ENCODE measurements at places on chromosomes 5 and 9.

DNA sequence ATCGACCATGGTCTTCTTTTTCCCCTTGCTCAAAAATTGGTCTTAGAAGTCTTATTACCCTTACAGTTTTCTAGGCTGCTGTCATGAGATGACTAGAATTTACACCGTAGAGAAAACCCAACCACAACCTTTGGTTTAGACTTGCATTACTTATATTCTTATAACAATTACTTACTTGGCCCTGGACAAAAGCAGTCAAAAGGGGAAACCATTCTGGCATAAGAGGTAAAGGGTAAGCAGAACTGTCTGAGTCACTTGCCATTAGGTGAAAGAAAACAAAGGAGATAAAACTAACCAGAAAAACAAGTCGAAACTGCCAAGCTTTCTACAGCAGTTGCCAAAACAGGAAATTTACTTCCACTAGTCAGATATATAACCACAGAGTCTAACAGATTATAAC is 17.9 kb downstream of the TMEM245 start:
- no peak for DNase-seq

DNA sequence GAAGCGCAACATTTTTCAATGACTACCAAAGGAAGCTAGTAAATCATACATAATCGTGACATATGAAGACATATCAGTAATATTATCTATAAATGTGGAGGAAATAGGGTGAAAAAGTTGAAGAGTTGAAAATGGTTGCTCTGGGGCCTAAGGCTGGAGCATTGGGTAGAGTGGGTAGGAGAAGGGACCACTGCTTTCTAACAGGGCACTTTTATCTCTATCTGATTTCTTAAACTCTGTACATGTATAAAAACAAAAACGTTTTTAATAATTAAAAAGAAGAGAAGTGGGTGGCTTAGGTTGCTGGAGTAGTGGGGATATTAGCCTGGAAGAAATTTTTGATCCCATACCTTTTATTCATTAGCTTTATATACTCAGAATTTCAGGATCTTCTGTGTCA is 44.2 kb upstream of the ITGA1 start:
- DNase-seq: no peak

- DNase-seq: no peak
Observed at GRCh38 chr9:88379352-88379751, 8.9 kb upstream of the SPIN1 start.

DNA sequence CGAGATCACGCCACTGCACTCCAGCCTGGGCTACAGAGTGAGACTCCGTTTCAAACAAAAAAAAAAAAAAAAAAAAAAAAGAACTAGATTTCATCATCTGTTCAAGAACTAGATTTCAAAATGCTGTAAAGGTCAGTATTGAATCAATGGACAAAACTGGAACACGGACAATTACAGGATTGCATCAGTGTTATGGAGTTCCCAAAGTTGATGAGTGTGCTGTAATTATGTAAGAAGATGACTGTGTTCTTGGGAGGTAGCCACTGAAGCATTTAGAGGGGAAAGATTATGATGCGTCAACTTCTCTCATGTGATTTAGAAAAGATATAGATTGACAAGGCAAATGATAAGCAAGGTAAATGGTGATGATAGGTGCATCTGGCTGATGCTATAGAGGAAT is 6.5 kb downstream of the FAM240B start:
- DNase-seq: no peak

DNA sequence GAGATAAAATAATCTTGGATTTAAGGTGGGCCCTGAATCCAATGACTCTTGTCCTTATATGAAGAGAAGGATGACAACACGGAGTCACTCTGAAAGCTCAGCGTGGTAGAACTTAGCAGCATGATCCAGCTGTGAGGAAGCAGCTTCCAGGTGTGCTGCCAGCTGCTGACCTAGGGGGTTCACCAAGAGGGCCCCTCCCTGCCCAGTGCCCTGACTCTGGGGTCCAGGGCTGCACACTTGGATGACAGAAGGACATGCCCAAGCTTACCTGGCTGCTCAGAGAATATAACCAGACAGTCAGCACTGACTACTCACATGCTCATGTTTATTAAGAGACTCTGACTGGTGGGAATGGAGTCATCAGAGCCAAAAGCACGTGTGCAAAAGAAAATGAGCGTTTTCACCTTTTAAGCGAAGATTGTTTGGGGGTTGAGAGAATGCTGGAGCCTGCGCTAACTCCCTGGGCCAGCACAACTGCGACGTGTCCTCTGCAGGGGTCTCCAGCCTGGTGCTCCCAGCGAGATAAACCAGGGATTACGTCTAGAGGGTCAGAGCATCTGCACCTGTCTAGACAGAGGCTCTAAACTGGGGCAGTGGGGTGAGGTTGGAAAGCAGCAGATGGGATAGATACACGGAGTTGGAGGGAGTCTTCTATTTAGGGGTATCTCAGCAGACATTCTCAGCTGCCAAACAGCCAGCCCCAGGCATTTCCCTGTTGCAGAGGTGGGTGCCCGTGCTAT is 41.3 kb downstream of the ROPN1L start:
- no peak for DNase-seq

DNA sequence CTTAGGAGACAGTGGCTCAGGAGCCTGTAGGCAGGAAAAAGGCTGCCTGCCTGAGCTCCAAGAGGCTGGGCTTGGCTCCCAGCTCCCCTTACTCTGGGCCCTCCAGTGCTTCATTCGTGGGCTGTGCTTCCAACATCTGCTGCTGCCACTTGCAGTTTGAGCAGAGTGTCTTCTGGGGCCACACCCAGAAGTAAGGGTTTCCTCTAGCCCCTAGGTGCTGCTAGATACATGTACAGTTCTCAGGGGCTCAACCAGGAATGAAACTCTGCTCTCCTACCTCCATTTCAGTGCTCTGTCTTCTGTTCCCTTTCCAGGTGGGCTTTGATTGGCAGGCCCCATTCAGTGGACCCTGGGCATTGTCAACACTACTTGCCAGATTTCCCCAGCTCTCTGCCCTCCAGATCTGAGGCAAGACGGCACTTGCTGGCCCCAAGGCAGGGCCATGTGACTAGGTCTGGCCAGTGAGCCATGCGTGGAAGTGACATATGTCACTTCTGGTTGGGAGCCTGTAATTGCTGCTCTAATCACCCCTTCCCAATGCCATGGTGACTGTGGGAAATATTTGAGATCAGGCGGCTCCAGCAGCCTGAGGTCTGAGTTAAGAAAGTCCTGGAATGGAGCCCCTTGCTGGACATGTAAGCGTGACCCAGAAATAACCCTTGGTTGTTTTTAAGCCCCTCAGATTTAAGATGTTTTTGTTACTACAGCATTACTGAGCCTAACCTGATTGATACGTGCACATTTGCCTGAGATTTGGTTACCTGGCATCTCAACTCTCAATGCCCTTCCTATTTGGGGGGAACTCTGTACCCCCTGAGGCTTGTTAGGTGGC is 9.4 kb upstream of the BOD1 start:
- DNase-seq: no peak

DNA sequence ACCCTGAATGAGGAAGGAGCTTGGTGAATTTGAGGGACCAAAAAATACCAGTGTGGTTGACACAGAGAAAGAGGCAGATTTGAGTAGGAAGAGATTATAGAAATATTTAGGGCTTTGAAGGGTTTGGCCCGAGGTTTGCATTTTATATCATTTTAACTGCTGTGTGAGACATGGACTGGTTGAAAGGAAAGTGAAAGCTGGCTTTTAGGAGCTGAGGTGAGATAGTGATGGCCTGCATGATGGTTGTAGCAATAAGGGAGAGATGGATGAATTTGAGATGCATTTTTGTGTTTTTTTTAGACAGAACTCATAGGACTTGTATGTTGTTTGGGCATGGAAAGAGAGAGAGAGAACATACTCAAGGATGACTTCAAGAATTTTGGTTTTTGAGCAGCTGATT is 21.7 kb downstream of the FER start:
- DNase-seq: no peak

- DNase-seq: peak; percentile 67
Observed at GRCh38 chr9:133991964-133992779, at the start of gene VAV2. TSS of gene VAV2 (minus strand) at chr9:133992324. CDS start at chr9:133992278, 46 bp downstream.

DNA sequence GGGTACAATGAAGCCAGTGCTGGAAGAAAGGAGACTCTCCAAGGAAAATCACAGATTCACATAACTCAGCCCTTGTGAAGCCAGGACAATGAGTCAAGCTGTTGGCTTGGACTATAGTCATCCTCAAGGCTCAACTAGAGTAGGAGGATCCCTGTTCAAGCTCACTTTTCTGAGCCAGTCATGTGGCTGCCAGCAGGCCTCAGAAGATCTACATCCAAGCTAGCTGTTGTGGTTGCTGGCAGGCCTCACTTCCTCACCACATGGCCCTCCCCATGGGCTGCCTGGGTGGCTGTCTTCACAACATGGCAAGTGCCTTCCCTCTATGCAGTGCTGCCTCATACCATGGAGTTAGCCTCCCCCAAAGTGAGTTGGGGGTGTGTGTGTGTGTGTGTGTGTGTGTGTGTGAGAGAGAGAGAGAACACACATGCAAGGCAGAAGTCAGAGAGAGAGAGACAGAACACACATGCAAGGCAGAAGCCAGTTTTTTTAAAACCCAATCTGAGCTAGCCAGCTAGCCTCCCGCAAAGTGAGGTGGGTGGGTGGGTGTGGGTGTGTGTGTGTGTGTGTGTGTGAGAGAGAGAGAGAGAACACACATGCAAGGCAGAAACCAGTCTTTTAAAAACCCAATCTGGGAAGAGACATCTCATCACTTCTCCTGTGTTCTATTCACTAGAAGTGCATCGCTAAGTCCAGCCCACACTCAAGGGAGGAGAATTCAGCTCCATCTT is 17.1 kb downstream of the SCAI start:
- peak; percentile 62 for DNase-seq

- DNase-seq: peak; percentile 22
Observed at GRCh38 chr5:191949-192690, 825 bp downstream of the LRRC14B start.

DNA sequence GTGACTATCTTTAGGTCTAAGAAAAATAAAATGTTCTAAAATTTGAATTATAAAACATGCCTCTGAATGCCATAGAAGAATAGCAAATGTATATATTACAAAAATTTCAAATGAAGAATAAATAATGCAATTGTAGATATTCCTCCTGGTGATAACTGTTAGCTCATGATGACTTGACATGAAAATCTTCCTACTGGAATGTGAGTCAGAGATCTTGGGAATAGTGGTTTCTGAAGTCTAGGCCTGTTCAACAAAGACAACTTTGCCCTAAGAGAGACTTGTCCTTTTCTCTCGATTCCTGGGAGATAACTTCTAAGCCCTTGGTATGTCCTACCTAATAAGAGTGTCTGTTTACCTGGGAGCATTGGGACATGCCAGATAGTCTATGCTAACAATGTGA is 746.3 kb upstream of the RIOK2 start:
- DNase-seq: no peak

DNA sequence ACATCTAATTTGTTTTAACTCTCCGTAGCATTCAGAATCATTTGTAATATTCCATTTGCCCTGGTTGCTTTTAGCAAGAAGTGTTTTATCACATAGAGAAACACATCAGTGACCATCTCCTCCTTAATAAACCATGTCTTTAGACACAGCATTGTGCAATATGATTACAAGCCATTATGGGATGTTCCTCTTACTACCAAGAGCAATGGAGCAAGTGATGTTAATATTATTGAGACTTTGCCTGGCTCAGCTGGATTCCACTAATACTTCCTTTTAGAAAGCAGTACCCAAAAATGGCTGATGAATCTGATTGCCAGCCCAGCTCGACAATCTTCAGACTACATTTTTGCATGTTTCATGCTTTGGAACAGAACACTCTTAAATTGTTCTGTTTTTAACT is 364.2 kb downstream of the OSTF1 start:
- no peak for DNase-seq

DNA sequence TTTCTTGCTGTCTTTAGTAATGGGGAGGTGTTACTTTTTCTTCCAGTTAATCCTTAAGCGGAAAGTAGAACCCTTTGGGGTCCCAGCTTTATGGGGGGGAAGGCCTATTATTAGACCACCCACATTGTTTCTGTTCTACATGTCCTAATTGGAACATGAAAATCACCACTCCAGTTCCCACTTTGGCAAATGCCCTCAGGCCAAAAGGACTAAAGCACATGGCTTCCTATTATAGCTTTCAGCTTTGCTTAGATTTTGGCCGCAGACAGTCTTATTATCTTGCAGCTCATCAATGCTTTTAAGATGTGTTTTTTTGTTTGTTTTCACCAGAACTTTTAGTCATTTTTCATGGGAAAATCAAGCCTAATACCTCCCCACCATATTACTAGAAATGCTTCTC is 296.8 kb upstream of the ANKH start:
- no peak for DNase-seq

GRCh38 chr9:89008744-89009545 is 17.7 kb downstream of the S1PR3 start:
- no peak for DNase-seq

DNA sequence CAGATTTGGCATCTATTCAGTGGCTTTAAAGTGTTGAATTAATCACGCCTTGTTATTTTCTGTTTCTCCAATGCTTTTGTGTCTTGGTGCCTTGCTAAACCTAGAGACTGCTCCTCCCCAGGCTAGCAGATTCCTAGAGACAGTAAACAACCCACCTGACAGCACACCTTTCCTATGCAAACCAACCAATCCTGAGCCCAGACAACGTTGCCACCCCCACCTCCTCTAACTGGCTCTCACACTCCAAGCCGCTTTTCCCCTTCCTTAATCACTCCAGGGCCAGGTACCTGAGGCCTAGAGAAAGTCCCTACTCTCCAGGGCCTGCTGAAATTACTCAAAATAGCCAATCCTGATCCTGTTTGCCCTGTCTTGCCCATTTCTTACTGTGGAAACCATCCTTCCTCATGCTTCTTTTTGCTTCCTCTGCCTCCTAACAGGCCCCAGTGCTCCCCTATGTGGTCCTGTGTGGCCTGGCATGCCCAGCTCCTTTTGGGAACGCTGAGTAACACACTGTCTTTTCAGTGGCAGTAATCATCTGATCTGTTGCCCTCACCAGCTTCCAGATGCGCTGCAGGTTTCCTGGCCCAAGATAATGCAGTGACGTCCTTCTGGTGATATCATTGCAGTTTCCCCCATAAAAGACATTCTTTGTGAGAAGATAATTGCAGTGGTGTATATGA is 53.4 kb downstream of the GAS1 start:
- DNase-seq: no peak

GRCh38 chr5:178398901-178399700 is 166.5 kb upstream of the PHYKPL start:
- no peak for DNase-seq

- no peak for DNase-seq
Observed at GRCh38 chr5:21847300-21847699, 1005.8 kb downstream of the CDH12 start.

GRCh38 chr5:103744159-103744558 is 181.6 kb upstream of the NUDT12 start:
- DNase-seq: no peak

- DNase-seq: no peak
Observed at GRCh38 chr5:126481243-126481642, 58.0 kb downstream of the GRAMD2B start.

- DNase-seq: no peak
Observed at GRCh38 chr9:113131689-113132151, 19.1 kb upstream of the SLC31A2 start.

DNA sequence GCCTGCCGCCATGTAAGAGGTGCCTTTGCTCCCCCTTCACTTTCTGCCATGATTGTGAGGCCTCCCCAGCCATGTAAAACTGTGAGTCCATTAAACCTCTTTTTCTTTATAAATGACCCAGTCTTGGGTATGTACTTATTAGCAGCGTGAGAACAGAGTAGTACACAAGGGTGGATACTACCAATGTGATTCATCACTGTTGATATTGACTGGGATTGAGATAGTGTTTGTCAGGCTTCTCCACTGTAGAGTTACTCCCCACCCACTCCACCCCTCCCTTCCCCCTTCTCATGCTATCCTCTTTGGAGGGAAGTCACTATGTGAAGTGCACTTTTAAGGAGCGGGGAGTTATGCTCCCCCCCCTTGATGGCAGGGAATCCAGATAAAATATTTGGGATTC is 11.4 kb upstream of the CRHBP start:
- DNase-seq: no peak

GRCh38 chr9:31321686-31322085 is 1062.8 kb upstream of the ACO1 start:
- DNase-seq: no peak
